ENCODE measurements at places on chromosomes 5 and 9.

DNA sequence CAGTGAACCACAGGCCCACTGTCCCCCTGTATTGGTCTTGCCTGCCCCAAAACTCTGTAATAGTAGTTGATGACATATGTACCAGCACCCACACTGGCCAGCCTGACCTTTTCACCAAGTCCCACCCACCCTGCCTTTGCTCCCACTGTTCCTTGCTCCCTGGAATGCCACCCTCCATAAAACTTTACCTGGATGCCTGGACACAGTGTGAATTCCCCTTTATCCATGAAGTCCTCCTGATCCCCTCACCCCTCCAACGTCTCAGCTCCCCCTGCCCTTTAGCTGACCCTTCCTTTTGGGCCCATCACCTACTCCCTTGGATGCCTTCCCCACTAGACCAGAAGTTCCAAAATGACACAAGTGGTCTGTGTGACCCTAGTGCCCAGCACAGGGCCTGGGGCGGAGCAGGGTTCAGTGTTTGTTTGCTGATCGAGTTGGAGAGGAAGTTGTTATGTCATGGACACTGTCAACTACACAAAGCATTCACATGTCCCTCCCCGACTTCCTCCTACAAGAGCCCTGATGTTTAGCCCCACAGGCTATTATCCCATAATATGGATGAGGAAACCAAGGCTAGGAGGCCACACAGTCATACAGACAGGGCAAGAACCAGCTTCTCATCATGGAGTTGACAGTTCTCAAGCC lies 16.1 kb downstream of the AMBP start:
- DNase-seq: no peak

DNA sequence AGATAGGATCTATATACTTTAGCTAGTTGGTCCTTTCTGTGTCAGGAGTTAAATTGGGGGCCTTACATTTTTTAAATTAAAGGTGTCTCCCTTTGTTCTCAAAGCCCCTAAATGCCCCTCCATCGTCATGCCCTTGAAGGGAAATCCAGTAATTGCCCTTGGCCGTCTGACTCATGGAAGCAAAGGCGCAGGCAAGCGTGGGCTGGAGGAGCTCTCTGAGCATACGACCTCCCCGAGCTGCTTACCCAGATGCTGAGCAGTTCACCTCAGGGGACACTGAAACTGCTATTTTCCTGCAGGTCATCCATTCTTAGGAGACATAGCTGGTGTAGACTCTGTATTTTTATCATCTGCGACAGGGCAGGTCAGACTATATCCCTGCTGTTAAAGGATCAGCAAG lies 23.0 kb downstream of the PCSK1 start:
- no peak for DNase-seq

DNA sequence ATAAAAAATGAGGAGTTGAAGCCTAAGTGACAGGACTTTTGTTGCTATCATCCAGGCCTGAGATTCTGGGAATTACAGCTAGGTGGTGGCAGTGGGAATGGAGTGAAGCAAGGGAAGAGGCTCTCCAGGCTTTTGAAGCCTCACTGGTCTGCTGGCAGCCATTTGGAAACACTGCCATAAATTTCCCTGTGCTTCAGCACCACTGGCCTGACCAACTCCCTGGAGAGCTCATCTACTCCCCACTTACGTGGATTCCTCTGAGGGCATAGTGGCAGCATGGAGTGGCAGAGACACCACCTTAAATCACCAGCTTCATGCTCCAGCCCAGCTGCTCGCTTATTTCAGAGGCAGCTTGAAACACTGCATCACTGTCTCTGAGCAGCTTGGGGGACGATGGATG lies 518.2 kb downstream of the TLR4 start:
- DNase-seq: no peak

DNA sequence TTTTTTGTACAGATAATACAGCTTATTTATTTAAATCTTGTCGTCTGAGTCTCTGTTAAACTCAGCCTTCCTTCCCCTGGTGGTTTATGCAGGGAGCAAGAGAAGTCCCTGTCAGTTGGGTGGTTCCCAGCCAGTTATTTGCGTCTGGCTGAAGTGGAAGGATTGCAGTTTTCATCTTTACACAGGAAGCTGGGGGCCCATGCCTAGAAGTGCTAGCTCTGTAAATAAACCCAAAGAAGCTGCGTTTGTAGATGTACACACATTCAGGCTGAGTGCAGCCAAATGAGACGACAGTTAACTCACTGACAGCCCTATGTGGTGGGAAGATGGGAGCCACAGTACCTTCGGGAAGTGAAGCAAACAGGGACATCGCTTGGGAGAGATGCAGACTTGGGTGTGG lies 122.1 kb downstream of the SAXO1 start:
- DNase-seq: no peak

GRCh38 chr5:148751025-148751424 lies 75.4 kb upstream of the ADRB2 start:
- no peak for DNase-seq

DNA sequence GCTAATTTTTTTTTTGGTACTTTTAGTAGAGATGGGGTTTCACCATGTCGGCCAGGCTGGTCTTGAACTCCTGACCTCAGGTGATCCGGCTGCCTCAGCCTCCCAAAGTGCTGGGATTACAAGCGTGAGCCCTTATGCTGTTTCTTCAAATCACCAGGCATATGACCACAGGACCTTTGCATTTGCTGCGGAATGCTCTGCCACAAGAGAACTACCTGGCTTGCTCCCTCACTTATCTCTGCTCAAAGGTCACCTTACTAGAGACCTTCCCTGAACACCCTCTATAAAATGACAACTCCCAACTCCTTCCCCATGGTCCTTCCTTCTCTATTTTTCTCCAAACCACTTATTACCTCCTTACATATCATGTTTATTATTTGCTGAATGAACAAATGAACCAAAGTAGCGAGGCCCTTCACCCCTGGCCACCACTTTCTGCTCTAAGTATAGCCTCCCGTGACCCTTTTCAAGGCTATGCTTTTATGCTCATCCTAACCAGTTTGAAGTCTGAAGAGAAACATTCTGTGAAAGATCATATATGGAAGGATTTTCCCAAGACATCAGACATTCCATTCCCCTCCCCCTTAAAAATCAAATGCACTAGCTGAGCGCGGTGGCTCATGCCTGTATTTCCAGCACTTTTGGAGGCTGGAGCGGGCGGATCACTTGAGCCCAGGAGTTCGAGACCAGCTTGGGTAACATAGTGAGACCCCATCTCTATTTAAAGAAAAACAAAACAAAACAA lies 1.3 kb downstream of the ZER1 start:
- no peak for DNase-seq

GRCh38 chr5:181218795-181219124 lies 4.3 kb upstream of the TRIM41 start:
- DNase-seq: no peak

GRCh38 chr9:18890372-18890771 lies 142.6 kb downstream of the SAXO1 start:
- DNase-seq: no peak

DNA sequence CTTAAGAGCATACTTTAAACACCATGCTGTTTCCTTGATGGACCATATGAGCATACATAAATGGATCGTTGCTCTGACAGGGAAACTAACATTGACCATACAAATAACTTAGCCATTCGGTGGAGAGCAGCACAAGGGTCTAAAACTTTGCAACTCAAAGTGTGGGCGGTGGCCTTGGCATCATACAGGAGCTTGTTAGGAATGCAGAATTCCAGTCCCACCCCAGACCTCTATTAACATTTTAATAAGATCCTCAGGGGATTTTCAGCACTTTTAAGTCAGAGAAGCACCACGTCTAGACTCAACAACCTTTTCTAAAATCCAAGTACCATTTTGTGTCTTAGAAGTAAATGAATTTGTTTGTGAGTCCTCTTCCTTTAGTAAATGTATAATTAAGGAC lies 260.9 kb downstream of the EBF1 start:
- no peak for DNase-seq

DNA sequence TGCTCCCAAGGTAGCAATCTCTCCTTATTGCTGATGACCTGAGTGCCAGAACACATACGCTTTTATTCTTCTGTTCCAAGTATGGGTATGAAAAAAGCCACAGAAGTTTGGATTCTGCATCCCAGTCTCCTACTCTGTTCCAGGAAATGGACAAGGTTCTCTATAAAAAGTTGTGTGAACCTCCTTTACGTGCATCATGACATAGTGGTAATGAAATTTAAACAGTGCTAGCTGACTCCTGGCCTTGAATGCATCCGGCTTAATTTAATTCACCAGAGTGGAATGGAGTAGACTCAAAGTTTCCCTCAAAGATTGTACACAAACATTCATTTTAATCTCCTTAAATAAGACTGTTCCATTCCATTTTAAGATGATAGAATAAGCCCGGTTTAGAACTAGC lies 68.9 kb downstream of the LURAP1L start:
- DNase-seq: no peak

DNA sequence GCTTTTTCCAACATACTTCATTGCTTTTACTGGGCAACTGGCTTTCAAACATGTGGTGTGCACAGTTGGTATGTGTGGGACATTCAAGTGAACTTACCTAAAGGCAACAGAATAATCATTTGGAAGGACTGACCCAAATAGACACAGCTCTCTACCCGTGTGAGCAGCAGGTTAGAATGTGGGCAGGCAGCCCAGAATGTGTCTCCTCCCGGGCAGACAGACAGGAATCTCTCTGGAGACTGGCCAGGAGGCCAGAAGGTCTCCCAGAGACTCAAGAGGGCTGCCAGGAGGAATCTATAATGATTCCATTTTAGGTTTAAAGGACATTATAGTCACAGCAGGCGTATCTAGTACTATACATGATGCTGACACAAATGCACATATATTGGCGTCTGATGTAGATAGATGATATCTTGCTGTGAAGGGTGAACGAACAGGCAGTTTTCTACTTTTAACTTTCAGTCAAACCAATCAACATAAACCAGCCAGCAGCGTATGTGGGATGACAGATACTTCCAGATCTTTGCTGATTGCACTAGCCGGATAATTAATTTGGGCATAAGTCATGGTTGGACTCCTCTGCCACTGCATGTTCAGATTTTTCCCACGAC lies 297.4 kb upstream of the ZNF608 start:
- no peak for DNase-seq

GRCh38 chr5:159873680-159874079 lies 42.6 kb upstream of the ADRA1B start:
- no peak for DNase-seq

DNA sequence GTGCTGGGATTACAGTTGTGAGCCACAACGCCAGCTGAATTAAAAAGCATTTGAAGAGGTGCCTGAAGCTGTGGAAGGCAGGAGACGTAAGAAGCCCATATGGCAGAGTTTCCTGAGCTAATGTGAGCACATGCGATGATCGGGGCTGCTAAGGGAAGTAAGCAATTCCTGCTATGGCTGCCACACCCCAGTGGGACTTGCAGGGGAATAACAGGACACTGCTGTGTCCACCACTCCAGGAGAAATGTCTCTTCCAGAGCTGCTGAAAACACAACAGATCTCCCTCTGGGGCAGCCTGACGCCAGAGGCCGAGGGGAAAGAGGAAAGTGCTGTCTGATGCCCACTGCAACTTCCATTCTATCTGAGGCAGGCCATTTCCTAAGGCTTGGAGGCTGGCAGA lies 46.2 kb upstream of the ANKRD55 start:
- DNase-seq: no peak

DNA sequence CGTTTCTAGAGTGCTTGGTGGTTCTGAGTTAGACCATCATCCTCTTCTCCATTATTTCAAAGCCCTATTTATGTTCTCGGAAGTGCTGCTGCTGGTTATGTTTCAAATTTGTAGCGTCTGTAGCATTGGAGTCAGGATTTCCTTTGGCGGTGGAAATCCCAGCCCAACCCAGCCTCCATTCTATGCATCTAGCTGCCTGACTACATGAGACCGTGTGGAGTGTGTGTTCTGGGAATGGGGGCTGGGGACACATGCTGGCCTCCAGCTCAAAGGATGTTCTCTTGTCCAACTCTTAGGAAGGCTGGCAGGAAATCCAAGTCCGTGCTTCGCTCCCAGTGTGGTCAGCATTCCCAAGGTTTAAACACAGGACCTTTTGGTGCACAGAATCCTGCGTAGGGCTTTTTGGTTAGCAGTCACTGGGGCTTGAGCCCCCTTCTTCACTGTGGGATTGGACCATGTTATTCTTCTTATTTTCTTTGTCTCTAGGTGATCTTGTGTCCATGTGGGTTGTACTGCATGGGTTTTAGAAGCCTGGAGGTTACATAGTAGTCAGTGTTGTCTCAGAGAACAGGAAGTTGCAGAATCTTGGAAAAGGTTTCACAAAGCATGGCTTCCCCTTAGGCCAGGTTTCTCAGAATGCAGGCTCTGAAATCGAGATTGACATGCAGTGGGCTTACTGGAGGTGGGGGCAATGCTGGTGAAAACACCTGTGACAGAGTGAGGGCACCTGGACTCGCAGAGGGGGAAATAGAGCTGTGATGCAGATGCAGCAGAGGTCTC lies 132.2 kb downstream of the ARHGAP26 start:
- no peak for DNase-seq

GRCh38 chr9:74642376-74642775 lies 145.2 kb downstream of the RORB start:
- DNase-seq: no peak

- no peak for DNase-seq
Observed at GRCh38 chr9:81072758-81073157, 616.6 kb downstream of the TLE1 start.

DNA sequence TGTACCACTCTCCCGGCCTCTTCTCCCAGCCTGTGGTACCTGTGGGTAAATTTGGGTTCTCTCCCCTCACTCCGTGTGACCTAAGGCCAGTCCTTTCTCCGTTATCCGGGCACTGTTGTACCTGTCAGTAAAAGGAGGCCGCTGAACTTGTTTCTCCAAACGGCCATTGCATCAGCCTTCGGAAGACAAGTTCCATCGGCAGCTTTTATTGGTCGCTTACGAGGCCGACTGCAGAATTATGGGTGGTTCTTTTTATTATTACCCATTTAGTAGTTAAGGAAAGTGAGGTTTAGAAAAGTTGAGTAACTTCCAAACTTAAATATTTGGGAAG lies 558 bp downstream of the GRPEL2 start:
- DNase-seq: no peak

GRCh38 chr9:33813712-33814641 lies 3.0 kb upstream of the UBE2R2 start:
- DNase-seq: peak; percentile 23

DNA sequence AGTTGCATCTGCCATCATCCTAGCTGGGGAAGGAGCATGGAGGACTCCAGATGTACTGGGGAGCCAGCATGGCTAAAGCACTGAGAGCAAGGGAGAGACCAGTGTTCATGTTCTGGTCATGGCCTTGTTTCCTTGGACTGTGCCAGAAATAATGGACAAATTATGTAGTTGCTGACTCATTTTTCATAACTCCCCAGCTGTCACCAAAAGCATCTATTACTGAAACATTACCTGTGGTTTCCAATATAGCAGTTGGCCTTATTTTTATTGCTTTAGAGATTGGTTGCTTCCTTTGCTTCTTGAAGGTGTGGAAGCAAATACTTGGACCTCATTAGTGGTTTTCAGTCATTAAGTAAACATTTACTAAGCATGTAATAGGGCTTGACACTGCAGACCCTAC lies 11.3 kb downstream of the RALGPS1 start:
- DNase-seq: no peak

- no peak for DNase-seq
Observed at GRCh38 chr5:174751154-174752000, 27.0 kb downstream of the MSX2 start.

GRCh38 chr5:103255691-103256090 lies 2.9 kb upstream of the MACIR start:
- DNase-seq: no peak

All from stimulated activated CD8-positive, alpha-beta memory T cell treated with anti-CD3 and anti-CD28 coated beads, Interleukin-4, amount 100 ng/mL, for 48 hours (primary cell).